ENCODE measurements at places on chromosomes 1 and 21.

DNA sequence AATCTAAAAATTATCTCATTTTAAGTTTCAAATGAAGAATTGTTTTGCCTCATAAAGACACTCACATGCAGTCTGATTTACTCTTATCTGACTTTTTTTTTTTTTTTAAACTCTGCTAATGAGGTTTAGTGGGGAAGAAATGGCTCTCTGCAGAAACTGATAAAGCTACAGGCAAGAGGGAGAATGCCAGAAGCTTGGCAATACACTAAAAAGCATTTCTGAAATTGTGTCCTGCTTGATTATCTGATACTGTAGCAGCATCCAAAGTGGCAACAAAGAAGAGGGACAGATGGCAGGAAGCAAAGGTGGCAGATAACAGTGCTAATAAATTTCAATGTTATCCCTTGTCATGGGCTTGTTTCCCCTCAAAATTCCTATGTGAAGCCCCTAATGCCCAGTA lies 1744.9 kb downstream of the NCAM2 start:
- no peak for DNase-seq

DNA sequence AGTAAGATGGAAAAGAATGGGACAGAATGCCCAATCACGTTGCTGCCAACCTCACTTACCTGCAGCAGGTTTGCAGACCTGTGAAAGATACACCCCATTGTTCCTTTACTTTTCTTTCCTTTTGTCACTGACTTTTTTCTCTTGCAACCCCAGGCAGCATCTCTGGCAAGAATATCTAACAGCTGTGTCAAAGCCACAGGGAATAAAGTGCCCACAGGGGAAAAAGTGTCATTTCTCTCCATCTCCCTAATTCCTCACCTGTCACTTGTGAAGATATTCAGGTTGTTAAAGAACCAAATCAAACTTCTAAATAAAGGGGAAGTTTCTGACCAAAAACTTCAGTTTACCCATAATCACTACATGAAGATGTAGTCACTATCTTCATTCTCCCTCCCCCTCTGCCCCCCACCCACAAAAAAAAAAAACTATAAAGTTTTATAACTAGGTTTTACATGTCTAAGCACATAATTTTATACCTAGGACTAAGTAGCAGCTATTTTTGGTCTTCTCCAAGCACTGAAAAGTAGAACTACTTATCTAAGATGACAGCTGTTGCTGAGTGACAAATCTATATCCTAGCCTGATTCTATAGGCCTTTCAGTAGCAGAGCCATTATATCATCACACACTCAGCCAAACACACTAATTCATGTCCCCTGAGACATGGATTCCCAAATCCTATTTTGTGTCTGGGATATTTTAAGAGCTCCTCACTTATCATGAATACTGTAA lies 54.9 kb downstream of the TBX15 start:
- DNase-seq = no peak

DNA sequence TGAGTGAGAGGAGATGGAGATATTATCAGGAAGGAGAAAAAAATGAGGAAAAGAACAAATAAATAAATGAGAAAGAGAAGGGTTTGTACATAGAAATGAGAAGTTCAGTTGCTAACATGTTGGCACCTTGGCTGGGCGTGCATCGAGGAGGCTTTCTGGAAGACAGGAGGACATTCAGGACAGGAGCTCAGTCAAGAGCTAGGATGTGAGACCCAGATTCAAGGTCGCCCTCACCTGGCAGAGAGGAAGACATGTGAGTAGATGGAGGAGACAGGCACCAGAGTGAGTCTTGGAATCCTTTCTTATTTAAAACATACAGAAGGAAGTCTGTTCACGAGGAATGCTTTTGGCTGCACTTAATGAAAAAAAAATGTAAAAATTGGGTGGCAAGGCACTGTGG lies 640.9 kb downstream of the NPHP4 start:
- no peak for DNase-seq

GRCh38 chr1:156226116-156226538 lies 13.3 kb downstream of the PMF1 start:
- no peak for DNase-seq

DNA sequence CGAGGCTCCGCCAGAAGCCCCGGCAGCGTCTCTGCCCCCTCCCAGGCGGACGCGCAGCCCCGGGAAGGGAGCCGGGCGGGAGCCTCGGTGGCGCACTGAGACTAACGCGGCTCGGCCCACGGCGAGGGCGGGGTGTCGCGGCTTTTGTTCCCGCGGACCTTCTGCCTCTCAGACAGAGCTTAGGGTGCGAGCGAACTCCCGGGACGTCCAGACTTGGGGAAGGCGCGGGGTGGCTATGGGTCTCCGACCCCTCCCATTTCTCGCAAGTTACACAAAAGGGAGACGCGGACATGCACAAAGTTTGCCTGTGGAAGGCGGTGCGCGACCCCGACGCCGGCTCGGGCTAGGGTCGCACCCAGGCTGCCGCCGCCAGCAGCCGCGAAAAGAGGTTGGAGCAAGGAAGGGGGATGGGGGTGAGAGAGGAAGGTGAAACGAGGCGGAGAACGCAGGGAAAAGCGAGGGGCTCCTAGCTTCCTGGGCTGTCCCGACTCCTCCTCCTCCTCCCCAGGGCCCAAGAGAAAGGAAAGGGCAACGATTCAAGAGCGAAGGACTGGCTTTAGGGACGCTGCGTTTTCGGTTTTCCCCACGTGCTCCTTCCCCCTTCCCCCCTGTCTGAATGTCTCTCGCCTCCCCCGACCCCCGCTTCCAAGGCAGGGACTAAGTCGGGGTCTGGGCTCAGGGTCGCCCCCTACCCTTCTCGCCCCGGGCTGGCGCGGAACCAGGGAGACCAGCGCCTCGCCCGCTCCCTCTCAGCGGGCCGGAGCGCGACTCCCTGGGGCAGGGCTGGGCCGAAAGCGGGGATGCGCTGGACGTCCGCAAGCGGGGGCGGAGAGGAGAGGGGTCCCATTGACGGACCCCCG lies 729 bp downstream of the APP start:
- peak; percentile 67 for DNase-seq

DNA sequence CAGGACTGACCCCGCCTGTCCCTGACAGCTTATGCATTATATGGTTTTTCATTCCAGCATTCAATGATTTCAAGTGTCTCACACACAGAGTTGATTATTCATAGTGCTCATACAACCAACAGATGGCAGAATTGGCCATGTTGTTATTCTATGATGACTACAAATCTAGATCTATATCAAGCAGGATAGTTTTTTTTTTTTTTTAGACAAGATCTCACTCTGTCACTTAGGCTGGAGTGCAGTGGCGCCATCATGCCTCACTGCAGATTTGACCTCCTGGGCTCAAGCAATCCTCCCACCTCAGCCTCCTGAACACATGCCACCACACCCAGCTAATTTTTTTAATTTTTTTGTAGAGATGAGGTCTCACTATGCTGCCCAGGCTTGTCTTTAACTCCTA lies 40.1 kb upstream of the LRRC8D start:
- no peak for DNase-seq

GRCh38 chr1:51850420-51851223 lies 27.9 kb downstream of the NRDC start:
- DNase-seq = no peak

DNA sequence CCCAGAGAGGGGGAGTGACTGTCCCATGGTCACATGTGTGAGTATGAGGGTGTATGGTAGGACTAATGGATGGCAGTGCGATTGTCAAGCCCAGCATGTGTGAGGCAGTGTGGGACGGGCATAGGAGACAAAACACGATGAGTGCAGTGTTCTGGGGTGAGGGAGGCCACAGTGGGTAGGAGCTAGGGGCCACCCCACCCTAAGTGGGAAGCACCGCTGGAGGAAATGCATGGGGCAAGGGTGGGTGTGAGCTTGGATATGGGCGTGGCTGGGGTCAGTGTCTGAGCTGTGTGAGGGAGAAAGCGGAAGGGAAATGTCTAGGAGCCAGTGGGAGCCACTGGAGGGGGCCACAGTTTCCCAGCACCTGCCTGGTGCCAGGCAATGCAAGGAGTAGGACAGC lies 56.5 kb downstream of the FOXO6 start:
- no peak for DNase-seq
